CD4-positive, alpha-beta T cell (primary cell): ENCODE measurements at places on chromosomes 2 and 18.

DNA sequence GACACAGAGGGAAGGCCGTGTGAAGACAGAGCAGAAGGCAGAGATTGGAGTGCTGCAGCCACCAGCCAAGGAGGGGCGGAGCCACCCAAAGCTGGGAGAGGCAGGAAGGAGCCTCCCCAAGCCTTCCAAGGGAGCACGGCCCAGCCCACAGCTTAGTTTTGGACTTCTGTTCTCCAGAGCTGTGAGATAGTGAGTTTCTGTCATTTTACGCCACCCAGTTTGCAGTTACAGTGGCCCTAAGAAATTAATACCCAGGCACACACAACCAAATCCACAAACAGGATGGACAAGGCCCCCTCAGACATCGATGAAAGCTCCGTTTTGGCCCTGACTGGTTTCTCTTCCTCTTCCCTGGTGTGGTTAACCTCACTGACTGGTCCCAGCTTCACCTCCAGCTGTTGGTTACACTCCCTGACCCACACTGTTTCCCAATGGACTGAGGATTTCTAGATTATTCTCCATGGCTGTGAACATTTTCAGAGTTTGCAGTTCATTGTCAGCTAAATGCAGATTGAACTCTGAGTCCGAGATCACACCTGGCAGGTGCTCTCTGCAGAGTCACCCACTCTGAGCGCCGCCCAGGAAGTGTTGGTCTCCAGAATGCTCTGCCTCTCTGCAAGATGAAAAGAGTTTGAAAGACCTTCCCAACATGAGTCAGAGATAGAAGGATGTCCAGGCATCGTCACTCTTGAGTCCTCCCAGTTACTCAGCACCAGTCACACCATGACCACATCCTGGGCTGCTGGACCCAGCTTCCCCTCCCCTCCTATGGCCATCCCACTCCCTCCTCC is 100.2 kb downstream of the TWIST2 start:
- no peak for DNase-seq

DNA sequence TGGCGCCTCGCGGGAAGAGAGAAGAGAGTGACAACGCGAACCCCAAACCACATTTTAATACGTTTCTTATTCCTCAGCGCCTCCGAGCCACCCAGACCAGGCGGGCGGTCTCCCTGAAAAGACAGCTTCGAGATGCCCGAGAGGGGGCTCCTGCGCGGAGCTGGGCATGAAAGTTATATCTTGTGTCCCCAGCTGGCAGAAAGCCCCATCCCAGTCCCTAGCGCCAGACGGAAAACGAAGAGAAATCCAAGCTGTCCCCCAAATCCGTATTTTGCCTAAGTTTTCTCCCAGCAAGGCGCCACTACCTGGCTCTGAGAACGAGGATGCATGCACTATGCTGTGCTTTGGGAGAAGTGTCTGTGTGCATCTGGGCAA is 797 bp downstream of the NXPH2 start:
- DNase-seq, result no peak

GRCh38 chr2:206937555-206937954 is 1.8 kb upstream of the CPO start:
- no peak for DNase-seq

DNA sequence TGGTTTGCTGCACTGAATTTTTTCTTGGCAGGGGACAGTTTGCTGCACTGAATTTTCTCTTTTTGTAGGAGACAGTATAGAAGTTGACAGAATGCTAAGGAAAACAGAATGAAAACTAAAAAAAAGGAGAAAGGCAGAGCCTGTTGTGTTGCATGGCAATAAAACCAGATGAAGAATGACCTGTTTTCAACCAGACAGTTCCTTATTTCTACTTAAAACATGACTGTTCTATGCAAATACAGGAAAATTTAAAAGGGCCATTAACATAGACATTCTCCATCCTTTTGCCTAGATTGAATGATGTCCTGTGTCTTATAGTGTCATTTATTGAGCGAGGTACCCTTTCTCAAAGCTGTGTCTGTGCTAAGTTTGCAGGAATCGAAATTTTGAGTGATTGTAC is 33.3 kb downstream of the ABI2 start:
- no peak for DNase-seq

DNA sequence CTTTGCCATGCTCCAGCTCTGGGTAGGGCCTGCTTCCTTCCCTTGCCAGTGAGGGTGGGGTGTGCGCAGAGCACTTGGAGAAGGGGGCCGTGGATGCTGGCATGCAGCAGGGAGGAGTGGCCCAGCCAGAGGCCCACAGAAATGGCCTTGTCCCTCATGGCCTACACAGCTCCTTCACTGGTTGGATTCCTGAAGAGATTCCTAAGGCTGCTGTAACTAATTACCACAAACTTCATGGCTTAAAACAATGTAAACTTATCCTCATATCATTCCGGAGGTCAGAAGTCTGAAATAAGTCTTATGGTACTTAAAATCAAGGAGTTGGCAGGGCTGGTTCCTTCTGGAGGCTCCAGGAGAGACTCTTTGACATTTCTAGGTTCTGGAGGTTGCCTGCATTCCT is 195.2 kb downstream of the GLI2 start:
- DNase-seq, result no peak

- no peak for DNase-seq
Observed at GRCh38 chr2:14712111-14712510, 79.6 kb downstream of the LRATD1 start.

DNA sequence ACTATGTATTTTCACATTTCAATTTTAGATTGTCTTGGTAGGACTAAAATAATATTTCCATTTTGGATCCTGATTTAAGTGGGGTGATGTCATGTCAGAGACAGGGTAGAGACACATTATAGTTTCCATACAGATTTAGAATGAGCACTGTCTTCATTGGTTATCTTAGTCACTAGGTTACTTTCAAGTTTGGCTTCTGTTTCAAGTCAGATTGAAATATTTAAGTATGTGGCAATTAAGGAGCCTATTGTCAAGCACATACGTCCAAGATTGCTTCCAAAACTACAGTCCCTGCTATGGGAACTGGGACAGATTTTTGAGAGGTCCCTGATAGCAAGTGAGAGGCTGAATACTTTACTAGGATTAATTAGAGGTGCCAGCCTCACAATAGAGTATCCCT is 89.2 kb upstream of the FAM117B start:
- DNase-seq, result no peak

DNA sequence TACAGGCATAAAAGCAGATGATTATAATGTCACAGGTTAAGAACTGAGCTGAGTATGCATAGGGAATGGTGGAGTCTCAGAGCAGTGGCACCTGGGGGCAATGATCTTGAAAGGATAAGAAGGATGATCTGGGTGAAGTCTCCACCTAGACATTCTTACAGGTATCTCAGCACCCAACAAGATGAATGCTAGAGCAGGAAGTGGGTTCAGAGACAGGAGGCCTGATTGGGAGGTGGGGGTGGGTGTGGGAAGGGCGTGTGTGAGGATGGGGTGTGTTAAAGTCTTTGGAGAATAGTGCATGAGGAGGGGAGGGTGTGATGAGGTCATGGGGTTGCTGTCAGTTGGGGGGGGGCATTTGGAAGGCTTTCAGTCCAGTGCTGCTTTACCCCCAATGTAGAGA is 78.8 kb upstream of the UPP2 start:
- no peak for DNase-seq

DNA sequence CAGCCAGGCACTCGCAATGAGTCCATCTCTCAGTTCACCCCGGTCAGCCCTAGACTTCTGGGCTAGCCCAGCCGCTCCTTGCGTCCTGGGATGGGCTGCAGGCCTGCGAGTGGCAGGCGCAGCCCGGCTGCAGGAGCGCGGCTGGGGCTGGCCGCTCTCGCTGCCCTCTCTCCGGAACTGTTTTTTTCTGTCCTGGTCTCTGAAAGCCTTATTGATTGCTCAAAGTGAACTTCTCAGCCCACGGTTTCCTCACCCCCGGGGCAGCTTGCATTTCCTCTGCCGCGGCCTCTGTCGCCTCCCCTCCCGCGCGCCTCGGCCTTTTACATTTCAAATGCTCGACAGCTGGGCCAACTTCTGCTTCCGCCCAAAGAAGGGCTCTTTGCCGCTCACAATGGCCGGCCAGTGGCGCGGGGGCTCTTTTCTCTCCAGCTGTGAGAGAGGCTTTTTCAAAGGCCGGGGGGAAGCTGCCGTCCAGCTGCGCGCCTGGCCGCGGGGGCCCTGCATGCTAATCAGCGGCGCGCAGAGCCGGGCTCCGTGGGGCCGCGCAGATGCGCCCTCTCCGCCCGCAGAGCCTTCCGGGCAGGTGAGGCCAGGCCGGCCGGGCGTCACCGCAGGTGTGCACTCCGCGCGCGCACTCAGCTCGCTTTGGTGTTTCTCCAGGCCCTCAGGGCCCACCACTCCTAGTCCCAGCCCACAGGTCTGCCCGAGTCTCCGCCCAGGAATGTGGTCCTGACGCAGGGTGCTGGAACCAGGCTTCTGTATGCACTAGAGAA is 513.8 kb downstream of the RNF144A start:
- no peak for DNase-seq

DNA sequence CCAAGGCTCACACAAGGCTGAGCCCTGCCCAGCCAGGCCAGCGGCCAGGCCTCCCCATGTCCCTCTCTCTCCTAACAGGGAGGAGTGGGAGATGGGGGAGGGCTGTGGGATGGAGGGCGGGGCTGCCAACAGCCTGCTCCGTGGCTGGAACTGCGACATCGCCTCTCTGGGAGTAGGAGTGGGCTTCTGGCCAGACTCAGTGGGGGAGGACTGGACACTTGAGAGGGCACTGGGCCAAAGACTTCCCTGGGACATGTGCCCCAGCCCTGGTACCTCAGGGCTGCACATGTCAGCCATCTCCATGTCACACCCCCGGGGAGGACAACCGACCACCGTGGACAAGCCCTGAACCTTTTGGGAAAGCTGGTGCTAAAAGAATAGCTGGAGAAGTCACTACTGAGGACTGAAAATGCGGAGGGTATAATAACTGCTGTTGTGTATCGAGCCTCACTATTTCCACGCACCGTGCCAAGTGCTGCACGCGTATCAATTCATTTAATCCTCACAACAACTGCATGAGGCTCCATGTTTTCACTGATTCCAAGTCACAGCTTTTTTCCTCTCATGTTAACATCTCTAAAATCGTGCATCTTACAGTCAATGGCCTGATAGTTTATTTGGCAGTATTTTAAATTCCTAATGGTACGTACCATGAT is 127.3 kb downstream of the MSH2 start:
- DNase-seq, result no peak

DNA sequence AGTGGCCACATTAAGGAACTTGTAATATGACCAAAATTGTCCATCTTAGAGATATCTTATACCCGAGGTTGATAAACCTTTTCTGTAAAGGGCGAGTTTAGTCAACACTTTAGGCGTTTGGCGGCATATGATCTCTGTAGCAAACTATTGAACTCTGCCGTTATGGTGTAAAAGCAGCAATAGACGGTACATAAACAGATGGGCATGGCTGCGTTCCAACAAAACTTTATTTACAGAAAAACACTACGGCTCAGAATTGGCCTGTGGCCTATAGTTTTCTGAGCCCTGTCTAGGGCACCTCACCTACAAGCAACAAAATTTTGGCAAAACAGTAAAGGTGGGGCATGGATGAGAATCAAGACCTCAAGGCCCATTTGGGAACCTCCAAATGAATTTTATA is 121.9 kb upstream of the HAAO start:
- DNase-seq, result no peak

DNA sequence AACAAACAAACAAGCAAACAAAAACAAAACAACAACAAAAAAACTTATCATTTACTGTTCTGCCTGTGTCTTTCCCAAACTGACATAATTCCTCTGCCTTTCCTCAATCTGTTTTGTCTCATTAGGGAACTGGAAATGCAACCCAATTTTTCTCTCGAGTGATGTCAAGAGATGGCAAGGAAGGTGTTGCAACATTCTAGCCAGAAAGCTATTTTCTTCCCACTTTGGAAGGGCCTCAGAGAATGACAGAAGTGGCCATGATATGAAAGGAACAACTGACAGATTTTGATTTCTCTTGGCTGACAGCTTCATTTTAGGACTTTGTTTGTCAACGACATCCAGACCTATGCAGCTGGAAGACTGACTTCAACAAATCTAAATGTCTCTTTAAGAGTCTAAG is 24.7 kb downstream of the RND3 start:
- no peak for DNase-seq

DNA sequence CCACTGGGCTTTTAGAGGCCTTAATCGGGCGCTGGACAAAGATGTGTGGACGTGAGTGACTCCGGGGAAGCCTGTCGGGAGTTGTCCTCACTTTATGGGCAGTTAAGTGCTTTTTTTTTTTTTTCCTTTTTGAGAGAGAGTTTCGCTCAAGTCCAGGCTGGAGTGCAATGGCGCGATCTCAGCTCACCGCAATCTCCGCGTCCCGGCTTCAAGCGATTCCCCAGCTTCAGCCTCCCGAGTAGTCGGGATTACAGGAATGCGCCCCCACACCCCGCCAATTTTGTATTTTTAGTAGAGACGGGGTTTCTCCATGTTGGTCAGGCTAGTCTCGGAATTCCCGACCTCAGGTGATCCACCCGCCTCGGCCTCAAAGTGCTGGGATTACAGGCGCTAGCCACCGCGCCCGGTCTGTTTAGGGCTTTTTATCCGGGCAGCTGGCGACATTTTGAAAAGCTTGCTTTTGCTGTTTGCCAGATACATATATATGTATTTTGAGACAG is 1.5 kb downstream of the MSH6 start:
- DNase-seq, result no peak

GRCh38 chr2:221318376-221319130 is 253.6 kb downstream of the EPHA4 start:
- no peak for DNase-seq

DNA sequence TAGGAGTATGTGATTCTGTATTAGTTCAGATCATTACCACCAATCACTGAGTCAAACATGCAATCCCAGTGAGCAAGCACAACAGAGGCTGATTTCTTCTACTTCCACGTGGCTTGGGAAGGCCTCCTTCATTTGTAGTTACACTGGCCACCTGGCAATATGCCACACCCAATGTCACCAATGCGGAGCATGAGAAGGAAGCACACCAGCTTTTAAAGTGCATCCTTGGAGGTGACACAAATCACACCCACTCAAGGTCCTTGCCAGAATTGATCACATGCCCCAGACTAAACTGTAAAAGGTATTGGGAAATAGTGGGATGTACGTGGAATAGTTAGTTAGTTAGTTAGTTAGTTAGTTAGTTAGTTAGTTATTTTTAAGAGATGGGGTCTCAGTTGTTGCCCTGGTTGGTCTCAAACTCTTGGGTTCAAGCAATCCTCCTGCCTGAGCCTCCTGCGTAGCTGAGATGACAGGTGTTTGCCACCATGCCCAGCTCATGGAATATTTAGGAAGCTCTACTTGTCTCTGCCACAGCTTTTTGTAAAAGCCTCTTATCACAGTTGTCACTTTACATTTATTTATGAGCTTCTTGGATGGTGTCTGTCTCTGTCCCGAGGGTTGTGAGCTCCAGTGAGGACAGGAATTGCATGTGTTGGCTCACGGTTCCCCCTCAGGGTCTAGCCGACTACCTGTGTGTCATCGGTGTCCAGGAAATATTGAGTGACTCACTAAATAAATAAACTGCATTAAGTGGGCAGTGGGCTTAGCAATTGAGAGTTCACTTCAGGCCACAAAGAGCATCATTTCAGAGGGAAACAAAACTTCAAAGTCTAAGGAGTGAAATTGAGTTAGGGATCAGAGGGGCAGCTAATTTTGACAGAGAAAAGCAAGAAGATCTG is 28.1 kb upstream of the CAB39 start:
- no peak for DNase-seq

- DNase-seq, result no peak
Observed at GRCh38 chr18:48162956-48163737, 232.7 kb upstream of the SMAD2 start.
